ENCODE measurements at places on chromosomes 3 and 15.

DNA sequence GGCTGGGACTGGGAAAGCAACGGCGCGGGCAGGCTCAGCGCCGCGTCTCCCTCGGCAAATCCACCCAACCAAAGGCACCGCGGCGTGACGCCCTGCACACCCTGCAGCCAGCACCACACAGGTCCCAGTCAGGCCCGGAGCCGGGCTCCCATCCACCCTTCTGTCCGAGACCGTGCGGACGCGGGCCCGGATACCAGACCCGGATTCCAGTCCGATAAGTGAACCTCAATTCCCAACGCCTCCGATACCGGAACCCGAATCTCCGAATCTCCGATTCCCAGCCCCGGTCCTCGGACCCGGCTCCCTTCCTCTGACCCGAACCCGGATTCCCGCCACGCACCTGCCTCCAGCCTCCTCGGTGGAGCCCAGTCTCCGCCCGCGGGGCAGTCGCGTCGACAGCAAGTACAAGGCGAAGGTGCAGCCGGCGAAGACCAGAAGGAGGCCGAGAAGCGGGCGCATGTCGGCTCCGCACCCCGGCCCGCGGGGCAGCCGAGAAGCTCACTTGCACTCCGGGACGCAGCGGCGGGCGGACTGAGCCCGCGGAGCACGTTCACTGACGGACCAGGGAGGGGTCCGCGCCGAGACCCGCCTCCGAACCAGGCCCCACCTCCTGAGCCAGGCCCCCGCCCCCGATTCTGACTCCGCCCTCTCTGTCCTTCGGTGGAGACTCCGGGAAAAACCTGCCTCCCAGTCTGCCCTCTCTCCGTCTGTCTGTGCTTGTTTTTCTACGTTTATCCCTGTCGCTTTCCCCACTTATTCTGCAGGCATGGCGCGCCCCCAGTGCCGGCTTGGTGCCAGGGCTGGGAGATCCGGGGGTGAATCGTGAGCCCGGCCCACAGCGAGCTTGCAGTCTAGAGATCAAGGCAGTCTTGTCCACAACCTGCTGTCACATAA lies at the start of gene TMEM41A:
TMEM41A (minus strand) TSS at position 533 of the 894 bp plus-strand sequence; CDS start at position 459, 74 bp downstream.
- peak; percentile 93 for DNase-seq

- DNase-seq: no peak
Observed at GRCh38 chr3:150691414-150692040, 12.2 kb downstream of the ERICH6 start.

GRCh38 chr3:156150434-156151066 lies 30.2 kb downstream of the KCNAB1 start:
- DNase-seq: peak; percentile 79

DNA sequence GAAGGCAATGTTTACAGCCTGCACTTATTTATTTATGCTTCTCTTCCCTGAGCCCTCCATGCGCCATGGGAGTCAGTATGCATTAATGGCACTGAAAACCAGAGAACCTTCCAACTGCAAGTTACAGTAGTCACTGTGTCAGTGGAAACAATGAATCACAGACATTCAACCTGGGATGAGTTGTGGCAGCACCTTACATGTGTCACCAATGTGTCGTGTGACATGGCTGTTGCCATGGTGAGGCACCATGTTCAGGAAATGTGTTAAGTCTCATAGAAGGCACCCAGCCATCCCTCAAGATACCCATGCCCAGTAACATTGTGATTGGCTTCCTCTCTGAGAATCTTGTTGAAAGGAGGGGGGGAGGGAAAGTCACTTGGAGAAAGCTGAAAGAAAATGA lies 105.0 kb downstream of the FOXP1 start:
- DNase-seq: no peak

- DNase-seq: no peak
Observed at GRCh38 chr15:78527325-78527724, 12.9 kb upstream of the PSMA4 start.

GRCh38 chr3:152839511-152839910 lies 4.6 kb downstream of the P2RY1 start:
- DNase-seq: no peak

GRCh38 chr3:139574026-139574947 lies 34.7 kb upstream of the RBP1 start:
- no peak for DNase-seq

DNA sequence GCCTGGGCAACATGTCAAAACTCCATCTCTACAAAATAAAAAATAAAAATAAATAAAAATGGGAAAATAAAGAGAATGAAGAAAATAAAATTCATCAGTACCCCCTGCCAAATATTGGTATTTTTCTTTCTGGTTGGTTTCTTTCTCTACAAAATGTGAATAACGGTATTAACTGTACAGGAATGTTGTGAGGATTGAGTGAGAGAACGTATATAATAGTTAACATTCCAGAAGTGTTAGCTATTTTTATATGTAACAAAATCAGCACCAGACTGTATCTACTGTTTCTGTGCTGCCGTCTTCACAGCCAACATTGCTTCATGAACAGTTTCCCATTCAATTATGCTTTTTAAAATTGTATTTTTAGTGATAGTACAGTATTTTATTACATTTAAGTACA lies 25.5 kb upstream of the RNU6-1 start:
- DNase-seq: no peak

- peak; percentile 3 for DNase-seq
Observed at GRCh38 chr15:58865425-58865880, 68.0 kb downstream of the SLTM start.

GRCh38 chr3:45571969-45572368 lies 22.6 kb upstream of the LIMD1 start:
- no peak for DNase-seq

- peak; percentile 29 for DNase-seq
Observed at GRCh38 chr15:25682340-25682739, 180.8 kb downstream of the ATP10A start.

GRCh38 chr3:16187213-16187790 lies 12.8 kb downstream of the GALNT15 start:
- DNase-seq: no peak

DNA sequence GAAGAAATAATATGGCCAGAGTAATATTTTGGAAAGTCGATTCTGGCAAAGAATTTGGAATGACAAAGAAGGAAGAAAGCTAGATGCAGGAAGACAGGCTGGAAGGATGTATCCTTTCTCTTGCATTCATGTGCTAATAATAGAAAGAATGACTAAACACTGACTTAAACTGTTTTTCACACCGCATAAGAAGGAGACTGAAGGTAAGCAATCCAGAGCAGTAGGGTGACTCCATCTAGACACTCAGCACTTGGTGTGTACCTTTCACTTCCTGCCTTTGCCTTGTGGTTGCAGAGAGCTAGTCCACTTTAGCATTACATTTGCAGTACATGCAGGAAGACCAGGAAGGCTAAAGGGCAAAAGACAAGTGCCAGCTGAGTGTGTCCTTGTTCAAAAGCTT lies 234.6 kb downstream of the RBMS3 start:
- no peak for DNase-seq

DNA sequence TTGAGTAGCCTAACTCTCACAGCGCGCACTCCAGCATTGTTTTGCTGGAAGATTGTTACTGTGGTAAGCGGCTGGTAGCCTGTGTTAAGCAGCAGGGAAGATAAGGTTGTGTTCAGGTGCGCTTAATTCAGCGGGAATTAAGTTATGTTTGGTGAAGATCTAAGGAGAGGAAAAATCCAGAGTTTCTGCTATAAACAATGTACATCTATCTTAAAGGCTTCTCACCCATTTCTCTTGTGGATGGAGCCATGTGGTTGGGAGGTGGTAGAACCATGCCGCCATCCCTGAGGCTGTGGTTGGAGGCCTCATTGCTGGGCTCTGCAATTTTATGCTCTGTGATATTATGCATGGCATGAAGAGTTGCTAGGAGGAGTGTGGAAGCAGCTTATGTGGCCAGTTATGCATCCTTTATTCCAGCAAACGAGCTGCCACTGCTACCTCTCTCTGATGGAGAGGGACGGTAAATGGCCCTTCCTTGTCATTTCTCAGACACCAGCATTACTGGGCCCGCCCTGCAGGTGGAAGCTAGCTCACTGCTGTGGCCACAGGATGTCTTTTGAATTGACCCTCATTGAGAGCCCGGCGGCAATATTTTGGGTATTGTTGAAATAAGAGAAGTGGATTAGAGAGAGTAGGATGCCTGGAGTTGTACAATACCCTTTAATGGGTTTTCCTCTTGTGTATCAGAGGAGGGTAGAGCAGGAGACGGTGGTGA lies 1.3 kb downstream of the MINAR1 start:
- no peak for DNase-seq

- no peak for DNase-seq
Observed at GRCh38 chr3:16514021-16514700, 662 bp upstream of the RFTN1 start.

- no peak for DNase-seq
Observed at GRCh38 chr15:36896949-36897348, 203.4 kb downstream of the MEIS2 start.

DNA sequence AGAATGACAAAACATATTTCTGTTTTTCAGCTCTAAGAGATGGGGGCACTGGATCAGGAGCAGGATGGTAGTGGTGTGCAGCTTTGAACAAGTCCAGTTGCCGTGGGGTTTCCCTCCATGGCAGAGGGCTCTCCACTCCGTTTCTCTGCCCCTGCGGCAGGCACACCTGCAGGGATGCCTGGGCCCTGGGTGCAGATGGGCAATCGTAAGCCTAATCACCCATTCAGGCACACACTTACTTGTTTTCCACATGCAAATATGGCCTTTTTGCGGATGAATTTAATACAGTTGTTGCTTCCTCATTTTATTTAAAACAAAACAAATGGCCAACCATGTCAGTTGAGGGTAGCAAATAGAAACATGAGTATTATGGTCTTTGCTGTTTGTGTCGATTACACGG lies 85.1 kb downstream of the LPP start:
- no peak for DNase-seq

DNA sequence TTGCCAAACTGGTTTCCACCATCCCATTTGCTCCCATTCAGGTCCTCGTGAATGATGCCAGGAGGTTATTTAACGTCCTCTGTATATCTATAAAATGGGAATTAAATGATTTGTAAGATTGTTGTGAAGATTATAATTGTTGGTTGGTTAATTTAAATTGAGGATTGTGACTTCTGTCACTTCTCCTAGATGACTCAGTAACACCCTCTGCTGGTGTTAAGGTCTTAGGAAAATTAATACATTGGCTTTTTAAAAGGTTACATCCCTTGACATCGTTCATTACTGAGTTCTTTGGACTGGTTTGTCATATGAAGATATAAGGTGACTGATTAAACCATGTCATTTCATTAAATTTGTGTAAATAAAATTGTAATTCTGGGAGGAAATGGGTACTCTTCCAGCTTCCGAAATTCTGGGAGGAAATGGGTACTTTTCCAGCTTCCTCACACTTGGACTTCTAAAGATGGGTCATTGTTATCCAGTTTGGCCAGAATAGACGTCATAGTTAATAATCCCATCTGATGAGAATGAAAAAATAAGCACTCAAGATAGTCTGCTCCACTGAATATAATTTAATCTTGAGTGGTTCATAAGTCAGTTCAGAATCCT lies 33.3 kb upstream of the PAQR5 start:
- DNase-seq: peak; percentile 58

- no peak for DNase-seq
Observed at GRCh38 chr15:51121118-51121517, 26.4 kb upstream of the TNFAIP8L3 start.

DNA sequence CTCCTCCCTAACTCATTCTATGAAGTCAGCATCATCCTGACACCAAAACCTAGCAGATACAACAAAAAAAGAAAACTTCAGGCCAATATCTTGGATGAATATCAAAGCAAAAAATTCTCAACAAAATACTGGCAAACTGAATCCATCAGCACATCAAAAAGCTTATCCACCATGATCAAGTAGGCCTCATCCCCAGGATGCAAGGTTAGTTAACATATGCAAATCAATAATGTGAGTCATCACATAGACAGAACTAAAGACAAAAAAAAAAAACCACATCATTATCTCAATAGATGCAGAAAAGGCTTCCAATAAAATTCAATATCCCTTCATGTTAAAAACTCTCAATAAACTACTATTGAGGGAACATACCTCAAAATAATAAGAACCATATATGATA lies 306.8 kb upstream of the TMC3 start:
- no peak for DNase-seq
